ENCODE measurements at places on chromosomes 7 and 10.

GRCh38 chr7:19713676-19714075 is 4.8 kb upstream of the POLR1F start:
- no peak for DNase-seq

DNA sequence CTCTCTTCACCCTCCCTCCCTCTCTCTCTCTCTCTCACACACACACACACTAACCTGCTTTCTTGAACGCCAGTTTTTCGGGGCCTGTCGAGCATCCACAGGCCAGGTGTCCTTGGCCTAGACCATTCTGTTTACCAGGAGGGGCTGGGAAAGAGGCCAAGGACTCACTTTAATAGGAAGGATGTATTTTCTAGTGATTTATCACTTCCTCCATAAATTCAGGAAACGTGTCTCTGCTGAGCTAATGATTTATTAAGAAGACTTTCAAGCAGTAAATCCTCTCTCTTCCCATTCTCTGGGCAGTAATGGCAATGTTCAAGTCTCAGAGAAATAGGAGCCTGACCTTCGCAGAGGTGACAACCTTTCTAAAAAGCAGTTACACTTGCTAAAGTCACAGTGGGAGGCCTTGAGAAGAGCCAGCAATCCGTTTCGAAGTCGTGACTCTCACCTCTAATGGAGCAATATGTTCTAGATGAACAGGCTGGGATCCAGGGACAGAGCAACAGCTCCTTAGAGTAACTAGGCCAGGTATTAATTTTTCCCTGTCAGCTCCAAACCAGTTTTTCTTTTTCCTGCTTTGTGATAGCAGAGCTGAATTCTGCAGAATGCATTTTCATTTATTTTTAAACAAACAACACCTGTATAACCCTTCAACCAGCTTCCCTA is 1357.5 kb upstream of the SORCS1 start:
- DNase-seq: no peak

GRCh38 chr10:127145173-127145572 is 51.2 kb downstream of the INSYN2A start:
- no peak for DNase-seq

- DNase-seq: no peak
Measured at GRCh38 chr10:67785098-67785497, 52.9 kb downstream of the DNAJC12 start.
